ENCODE measurements at places on chromosomes 7 and 10.
A peak's percentile ranks its signal among the peaks of the same experiment; 100 is the strongest.

DNA sequence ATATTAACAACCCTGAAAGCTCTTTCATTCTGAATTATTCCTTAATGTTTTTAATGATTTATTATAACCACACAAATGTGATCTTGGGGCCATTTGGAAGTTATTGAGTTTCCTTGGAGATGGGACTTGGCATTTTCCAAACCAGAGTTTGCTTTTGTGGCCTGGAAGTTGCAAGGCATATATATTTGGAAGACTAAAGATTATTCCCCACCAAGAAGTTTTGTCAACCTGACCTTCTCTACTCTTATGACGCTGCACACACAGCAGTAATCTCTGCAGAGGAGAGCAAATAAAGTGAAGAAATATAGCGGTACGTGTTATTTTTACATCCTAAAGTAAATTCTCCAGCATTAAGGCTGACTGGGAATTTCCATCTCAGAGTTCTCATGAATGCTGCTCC, 397.0 kb downstream of the LRMDA start:
- no peak for DNase-seq

DNA sequence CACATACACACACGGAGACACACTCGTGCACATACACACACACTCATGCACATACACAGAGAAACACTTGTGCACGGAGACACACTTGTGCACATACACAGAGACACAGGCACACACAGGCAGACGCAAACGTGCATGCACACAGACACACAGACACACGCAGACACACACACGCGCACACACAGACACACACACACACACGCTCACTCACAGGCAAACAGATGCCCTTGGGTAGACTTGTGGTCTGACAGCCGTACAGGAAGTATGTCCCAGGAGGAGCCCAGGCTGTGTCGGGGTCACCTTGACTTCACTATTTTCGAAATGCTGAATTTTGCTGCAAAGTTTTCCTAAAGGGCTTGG, 538.0 kb downstream of the DNAJB6 start:
- DNase-seq = no peak

DNA sequence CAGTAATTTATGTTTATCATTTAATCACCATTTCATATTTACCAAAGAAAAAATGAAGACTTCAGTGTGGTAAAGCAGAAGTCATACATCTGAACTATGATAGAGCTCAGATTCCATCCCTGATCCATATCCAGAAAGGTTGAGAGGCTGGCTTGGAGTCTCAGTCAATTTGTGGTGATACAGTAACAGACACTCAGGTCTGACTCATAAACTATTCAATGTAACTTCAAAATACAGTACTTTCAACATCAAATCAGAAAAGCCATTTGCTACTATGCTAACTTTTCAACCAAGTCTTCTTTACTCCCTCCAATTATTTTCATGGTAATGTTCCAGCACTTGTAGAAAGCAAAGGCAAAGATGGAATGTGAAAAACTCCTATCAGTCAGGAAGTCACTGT, 190.4 kb downstream of the HDAC9 start:
- no peak for DNase-seq

- DNase-seq = no peak
Measured at GRCh38 chr7:8413600-8413999, 19.8 kb upstream of the NXPH1 start.

DNA sequence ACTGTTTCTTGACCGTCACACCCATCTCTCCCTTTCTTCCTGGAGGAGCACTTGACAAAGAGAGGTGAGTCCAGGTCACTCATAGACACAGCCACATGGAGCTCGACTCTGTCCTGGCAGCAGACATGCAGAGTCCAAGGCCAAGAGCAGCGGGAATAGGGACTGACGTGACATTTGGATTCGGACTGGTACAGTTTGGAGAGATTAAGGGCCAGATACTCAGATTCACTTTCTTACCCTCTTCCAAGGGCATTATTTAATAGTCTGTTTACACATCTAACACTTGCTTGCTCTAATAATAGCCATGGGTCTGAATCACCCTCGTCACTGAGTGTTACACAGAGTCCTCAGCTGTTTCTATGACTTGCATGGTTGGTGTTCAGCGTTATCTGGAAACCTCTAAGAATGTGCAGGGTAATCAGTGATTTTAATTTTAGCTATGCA, 39.2 kb upstream of the OTUD1 start:
- DNase-seq = no peak

DNA sequence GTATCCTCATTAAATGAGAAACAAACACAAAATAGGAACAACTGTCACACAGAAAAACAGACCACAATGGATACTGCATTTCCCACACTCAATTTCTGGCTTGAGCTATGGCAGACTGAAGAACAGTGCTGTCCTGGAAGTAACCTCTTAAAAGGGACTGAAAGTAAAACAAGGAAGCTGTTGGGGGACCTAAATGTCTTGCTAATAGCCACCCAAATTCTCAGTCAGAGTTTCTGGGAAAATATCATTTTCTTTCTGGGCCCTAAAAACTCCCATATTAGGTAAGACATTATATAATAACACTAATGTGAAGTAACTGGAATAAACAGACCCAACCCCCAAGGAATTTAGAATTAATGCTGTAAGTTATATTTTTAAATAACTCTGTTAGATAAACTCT, 80.9 kb upstream of the TFEC start:
- DNase-seq = no peak

DNA sequence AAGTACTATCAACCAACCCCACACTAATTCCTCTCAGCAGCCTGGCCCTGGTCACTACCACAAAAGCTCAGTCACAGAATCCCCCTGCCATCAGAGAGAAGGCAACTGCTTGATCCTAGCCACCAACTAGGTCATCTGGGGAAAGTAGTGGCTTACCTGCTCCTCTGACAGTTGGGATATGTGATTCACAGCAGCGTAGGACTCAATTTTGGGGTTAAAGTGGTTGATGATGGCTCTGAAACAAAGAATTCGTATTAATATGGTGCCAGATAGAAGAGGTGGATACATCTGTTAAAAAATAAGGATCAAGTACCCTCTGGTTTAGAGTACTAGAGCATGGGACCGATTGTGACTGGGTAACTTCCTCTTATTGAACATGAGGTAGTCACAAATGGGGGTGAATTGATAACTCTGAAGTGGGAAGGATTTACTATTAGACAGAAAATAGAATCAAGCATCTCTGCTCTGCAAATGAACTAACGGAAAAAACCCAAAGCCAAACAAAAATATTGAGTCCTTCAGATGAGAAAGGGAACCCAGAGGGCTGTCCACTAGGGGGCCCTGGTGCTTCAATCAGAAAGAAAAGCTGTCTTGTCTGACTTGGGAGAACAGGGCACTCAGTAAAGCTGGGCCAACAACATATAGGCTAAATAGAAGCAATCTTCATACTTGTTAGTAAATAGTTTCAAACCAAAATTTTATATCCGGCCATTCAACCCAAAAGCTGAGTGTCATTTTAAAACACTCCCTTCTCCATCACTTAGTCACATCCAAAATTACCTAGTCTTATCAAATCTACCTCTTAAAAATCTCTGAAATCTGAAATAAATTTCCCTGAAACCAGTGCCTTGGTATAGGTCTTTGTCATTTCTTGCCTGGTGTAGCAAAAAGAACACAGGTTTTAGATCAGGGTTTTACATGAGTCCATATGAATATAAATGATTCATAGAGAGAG, 45.9 kb upstream of the KCNIP2 start:
- DNase-seq = peak; percentile 50

DNA sequence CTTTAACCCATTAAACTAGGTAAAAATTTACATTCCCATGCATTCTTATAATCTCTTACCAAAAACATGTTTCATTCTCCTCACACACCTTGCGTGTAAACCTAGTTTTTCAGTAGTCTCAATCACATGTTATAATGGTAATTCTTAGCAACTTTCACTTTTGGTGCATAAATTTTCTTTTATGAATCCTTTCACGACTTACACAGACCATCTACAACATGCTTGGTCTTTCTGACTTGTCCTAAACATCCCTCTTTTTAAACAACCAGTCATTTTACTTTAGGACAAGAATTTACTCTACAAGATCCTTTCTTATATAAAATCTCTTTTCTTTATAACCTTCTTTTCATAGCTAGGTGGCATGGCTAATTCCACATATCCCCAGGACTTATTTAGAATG, 25.8 kb downstream of the FBXL13 start:
- no peak for DNase-seq

- no peak for DNase-seq
Measured at GRCh38 chr10:100943508-100943907, 25.8 kb upstream of the SEMA4G start.

GRCh38 chr10:19788902-19789301, 27.3 kb upstream of the PLXDC2 start:
- DNase-seq = no peak

DNA sequence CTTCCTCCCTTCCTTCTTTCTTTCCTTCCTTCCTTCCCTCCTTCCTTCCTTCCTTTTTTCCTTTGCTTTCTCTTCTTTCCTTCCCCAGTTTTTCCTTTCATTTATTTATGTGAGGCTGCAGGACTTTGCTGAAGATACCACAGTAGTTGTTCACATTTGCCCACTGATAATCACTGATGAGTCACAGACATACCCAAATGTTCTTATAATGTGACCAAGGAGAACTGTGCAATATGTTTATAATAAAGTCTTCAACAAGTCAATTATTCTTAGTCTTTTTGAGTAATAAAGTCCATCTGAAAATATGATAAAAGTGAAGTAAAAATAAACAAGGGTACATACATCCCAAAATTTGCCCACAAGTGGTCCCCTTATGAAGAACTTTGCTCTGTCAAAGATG, 159.7 kb downstream of the GNAI1 start:
- DNase-seq = no peak

GRCh38 chr10:56633876-56634452, 272.9 kb upstream of the ZWINT start:
- DNase-seq = no peak

GRCh38 chr7:122887848-122888247, 1.6 kb upstream of the CADPS2 start:
- no peak for DNase-seq

DNA sequence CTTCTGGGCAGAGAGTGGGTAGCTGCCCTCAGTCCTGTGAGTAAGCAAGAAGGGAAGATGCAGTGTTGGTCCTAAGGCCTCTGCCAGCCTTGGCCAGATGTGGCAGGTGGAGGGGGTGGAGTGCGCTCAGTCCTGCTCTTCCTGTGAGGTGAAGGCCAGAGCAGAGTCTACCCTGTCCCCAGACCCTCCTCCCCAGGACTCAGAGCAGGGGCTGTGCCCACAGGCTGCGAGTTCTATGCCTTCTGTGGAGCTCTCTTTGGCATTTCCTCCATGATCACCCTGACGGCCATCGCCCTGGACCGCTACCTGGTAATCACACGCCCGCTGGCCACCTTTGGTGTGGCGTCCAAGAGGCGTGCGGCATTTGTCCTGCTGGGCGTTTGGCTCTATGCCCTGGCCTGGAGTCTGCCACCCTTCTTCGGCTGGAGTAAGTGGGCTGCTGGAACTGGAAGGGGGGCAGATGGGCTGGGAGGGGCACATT, 4.0 kb downstream of the OPN4 start:
- no peak for DNase-seq

- no peak for DNase-seq
Measured at GRCh38 chr7:81902536-81902935, 132.7 kb upstream of the HGF start.

DNA sequence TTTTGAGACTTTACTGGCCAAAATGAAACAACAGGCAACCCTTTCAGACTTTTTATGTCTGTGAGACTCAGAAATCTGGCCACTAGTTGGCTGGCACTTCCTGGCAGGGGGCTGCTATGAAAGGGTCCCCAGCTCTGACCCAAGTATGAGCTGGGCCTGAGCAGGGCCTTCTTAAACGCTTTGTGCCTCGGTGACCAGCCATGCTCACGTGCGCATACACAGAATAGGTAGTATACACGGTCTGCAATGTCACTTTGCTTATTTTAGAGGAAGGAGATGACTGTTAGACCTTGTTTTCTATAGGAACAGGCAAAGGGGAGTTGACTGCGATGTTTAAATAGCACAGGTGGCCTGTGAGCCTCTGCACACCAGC, 129.6 kb downstream of the VIPR2 start:
- DNase-seq = no peak

- DNase-seq = no peak
Measured at GRCh38 chr7:153943457-153943856, 108.7 kb upstream of the DPP6 start.

DNA sequence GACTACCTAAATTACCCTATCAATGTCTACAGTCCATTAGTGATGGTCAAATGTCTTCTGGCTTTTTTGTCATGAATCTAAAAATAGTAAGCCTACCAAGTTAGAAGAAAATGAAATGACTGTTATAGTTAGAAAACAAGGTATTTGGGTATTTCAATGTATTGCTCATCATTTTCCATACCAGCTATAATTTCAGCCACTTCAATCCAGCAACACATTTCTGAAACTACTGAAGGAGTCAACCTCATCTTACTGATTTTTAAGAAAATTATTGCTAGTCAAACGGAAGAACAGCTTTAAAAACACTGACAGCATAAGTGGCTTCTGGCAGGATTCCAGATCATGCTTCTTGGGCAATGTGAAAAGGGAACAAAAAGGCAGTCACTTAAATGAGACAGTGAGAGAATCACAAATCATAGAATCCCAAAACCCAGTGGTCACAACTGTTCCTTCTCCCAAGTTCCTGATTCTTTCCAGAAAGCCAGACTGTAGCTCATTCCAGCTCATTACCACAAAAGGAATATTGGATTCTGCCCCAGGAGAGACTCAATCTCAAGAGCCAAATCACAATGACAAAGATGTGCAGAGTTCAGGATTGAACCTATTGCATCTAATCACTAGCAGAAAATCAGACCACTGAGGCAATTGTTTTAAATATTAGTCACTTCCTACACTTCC, 61.2 kb upstream of the LRRN3 start:
- no peak for DNase-seq

- no peak for DNase-seq
Measured at GRCh38 chr7:50594734-50595485, 29.7 kb upstream of the DDC start.

DNA sequence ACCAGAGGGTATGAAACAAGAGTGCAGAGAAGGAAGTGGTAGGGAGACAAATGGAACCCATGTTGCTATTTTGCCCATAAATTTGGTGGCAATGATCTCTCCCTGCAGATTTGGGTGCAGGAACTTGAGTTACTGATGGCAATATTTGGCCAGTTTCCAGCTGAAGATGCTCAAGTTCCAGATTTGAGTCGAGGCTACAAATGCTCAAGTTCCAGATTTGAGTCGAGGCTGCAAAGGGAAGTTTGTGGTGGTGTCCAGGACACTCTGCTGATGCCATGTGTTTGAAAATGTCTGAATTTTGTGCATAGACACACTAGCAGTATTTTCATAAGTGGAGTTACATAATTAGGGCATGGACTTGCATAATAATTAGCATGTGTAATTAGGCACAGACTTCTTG, 40.8 kb downstream of the TBXAS1 start:
- DNase-seq = no peak

GRCh38 chr7:53110425-53110824, 75.0 kb downstream of the POM121L12 start:
- DNase-seq = no peak
